ENCODE measurements at places on chromosomes 6 and 20. TPM values are rescaled to one million over a fixed set of nuclear protein-coding genes. Genes with fewer than 3 reads are reported as not detected.

LHFPL5 gene
- not detected for total RNA-seq

B3GALT4 gene
- total RNA-seq, result 3.7 TPM

ARMH2 gene
- 0.31 TPM for total RNA-seq

PPP1R3G gene
- 0.47 TPM for total RNA-seq

LINC00237 gene
- not detected for total RNA-seq

PRRT1 gene
- 0.84 TPM for total RNA-seq

SLC22A16 gene
- total RNA-seq, result not detected

ELOVL5 gene
- total RNA-seq, result 134 TPM

DSP gene
- not detected for total RNA-seq

PPIL4 gene
- total RNA-seq, result 21.9 TPM

IMPG1 gene
- total RNA-seq, result not detected

GPR6 gene
- not detected for total RNA-seq

GCLC gene
- 13.5 TPM for total RNA-seq

RAB44 gene
- 0.07 TPM for total RNA-seq

RSPO3 gene
- not detected for total RNA-seq

RIMS1 gene
- total RNA-seq, result not detected

SLX4IP gene
- total RNA-seq, result 9.1 TPM

SLC22A1 gene
- not detected for total RNA-seq

RAET1L gene
- not detected for total RNA-seq

RAET1E gene
- total RNA-seq, result not detected

PXDC1 gene
- 0.36 TPM for total RNA-seq

CCDC170 gene
- not detected for total RNA-seq

KHDRBS2 gene
- total RNA-seq, result not detected

PREP gene
- total RNA-seq, result 45.6 TPM

FAM209A gene
- total RNA-seq, result 1.1 TPM

CCR6 gene
- total RNA-seq, result not detected

CD109 gene
- total RNA-seq, result 15.4 TPM

MTHFD1L gene
- 109 TPM for total RNA-seq

CCN6 gene
- not detected for total RNA-seq

EXOC2 gene
- total RNA-seq, result 49.3 TPM

WFDC10B gene
- total RNA-seq, result not detected

LPA gene
- not detected for total RNA-seq

FAM135A gene
- 8.0 TPM for total RNA-seq

SNPH gene
- 4.8 TPM for total RNA-seq

MOCS3 gene
- 4.3 TPM for total RNA-seq

CRISP3 gene
- total RNA-seq, result not detected

FAM184A gene
- 8.3 TPM for total RNA-seq

TBC1D32 gene
- 12.6 TPM for total RNA-seq

LY6G6D gene
- total RNA-seq, result not detected

CST9L gene
- not detected for total RNA-seq

HCK gene
- not detected for total RNA-seq

TREML1 gene
- not detected for total RNA-seq

ADIG gene
- not detected for total RNA-seq

ANGPT4 gene
- 0.06 TPM for total RNA-seq

WFDC12 gene
- total RNA-seq, result not detected

RIPOR2 gene
- 63.9 TPM for total RNA-seq

ZSCAN9 gene
- total RNA-seq, result 2.6 TPM

TUBB gene
- total RNA-seq, result 1,783 TPM

SPTLC3 gene
- 1.7 TPM for total RNA-seq

MUCL3 gene
- not detected for total RNA-seq

BANF2 gene
- total RNA-seq, result not detected

TFAP2B gene
- not detected for total RNA-seq

HIVEP2 gene
- total RNA-seq, result 23.8 TPM

TAPBP gene
- total RNA-seq, result 143 TPM

ARHGAP40 gene
- total RNA-seq, result not detected
